ENCODE measurements at places on chromosomes 6 and 20. TPM values are rescaled to one million over a fixed set of nuclear protein-coding genes. Genes with fewer than 3 reads are reported as not detected.

Gene KCNK16
- polyA plus RNA-seq = not detected

Gene BCAS1
- polyA plus RNA-seq = not detected

Gene MUC22
- 0.02 TPM for polyA plus RNA-seq

Gene ECT2L
- polyA plus RNA-seq = not detected

Gene YIPF3
- 207 TPM for polyA plus RNA-seq

Gene MOG
- not detected for polyA plus RNA-seq

Gene CTAGE9
- polyA plus RNA-seq = not detected

Gene TFAP2B
- polyA plus RNA-seq = not detected

Gene MRAP2
- polyA plus RNA-seq = 0.03 TPM

Gene DDX43
- 0.07 TPM for polyA plus RNA-seq

Gene GNAS-AS1
- polyA plus RNA-seq = 0.90 TPM

Gene ARMH2
- polyA plus RNA-seq = not detected

Gene HIVEP2
- 4.2 TPM for polyA plus RNA-seq

Gene ROS1
- 0.03 TPM for polyA plus RNA-seq

Gene EPB41L1
- 33.7 TPM for polyA plus RNA-seq

Gene NHSL1
- polyA plus RNA-seq = 6.0 TPM

Gene PNRC1
- polyA plus RNA-seq = 7.6 TPM

Gene CLIC5
- polyA plus RNA-seq = not detected

Gene LIN28B
- not detected for polyA plus RNA-seq

Gene MLIP
- polyA plus RNA-seq = not detected

Gene ULBP1
- polyA plus RNA-seq = 0.69 TPM

Gene EEF1A2
- polyA plus RNA-seq = 3.2 TPM

Gene C20orf144
- 0.19 TPM for polyA plus RNA-seq

Gene KHDC1L
- 0.22 TPM for polyA plus RNA-seq

Gene MOXD1
- polyA plus RNA-seq = 16.5 TPM

Gene TRIM15
- not detected for polyA plus RNA-seq
